NCI-H1105 treated with DMSO at 0.1 percent for 48 hours (cell line): ENCODE measurements at places on chromosomes 1 and 21.

- no peak for DNase-seq
Observed at GRCh38 chr21:39288987-39289386, 24.4 kb downstream of the BRWD1 start.

DNA sequence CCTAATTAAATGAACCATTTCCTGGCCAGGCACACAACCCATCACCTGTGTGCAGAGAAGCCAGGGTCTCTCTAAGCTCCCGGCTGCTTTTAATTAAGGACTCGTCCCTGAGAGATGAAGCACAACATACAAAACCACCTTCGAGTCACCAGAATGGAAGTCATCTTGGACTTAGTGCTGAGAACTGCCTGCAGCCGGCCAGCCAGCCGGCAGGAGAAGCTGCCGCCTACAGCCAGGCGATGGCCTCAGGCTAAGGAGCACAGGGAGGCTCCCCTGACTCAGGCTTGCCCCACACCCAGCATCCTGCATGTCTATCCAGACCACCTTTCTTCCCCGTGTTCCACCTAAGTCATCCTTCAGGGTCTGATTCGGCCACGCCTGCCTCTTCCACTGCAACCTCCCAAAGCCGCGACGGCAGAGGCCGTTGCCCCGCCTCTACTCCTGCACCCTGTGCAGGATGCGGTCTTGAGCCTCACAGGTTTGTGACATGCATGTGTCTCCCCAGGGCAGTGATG, 83.6 kb downstream of the SLC66A1 start:
- DNase-seq = no peak

GRCh38 chr1:247417831-247418230, 1.9 kb downstream of the NLRP3 start:
- DNase-seq = no peak

DNA sequence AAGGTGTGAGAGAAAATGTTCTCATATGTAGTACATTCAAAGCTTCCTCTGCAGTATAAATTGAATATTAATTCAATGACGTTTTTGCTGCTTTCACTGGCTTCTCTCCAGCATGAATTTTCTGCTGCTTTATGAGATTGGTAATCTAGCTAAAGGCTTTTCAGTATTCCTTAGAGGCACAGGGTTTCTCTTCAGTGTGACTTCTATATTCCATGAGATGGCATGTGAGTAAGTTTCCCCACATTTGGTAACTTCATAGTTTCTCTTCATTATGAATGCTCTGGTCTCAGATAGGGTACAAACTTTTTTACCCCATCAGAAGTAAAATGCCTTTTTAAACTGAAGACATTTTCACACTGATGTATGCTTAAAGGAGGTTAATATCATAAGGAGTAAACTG, 10.4 kb upstream of the KLF18 start:
- no peak for DNase-seq

GRCh38 chr21:27382404-27382803, 415.5 kb upstream of the ADAMTS5 start:
- no peak for DNase-seq

DNA sequence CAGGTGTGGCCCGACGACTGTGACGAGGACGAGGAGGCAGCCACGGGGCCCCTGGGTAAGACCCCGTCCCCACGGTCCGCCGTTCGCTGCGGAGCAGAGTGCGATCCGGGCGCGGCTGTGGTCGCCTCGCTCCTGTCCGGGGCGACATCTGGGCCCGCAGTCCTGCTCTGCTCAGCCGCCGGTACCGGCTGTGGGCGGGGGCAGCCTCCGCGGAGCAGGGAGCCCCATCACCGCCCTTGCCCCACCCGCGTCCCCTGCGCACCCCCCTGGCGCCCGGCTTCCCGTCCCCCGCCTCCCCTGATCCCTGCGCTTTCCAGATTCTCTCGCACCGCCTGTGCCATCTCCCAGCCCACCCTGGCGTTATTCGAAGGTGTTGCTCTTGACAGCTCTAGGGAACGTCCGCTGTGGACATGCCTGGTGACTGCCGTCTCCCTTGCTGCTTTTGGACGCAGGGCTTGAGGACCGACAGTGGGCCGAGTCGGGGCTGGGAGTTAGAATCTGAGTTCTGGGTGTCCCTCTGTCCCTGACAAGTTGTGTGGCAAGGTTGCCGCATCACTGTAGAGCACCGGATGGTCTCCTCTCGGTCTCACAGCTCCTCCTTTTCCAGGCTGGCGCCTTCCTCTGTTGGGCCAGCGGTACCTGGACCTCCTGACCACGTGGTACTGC, 596 bp downstream of the TOR3A start:
- peak; percentile 21 for DNase-seq

GRCh38 chr1:9315411-9316079, 22.9 kb downstream of the SPSB1 start:
- no peak for DNase-seq

- DNase-seq = no peak
Observed at GRCh38 chr1:230643908-230644307, 1.6 kb downstream of the COG2 start.

DNA sequence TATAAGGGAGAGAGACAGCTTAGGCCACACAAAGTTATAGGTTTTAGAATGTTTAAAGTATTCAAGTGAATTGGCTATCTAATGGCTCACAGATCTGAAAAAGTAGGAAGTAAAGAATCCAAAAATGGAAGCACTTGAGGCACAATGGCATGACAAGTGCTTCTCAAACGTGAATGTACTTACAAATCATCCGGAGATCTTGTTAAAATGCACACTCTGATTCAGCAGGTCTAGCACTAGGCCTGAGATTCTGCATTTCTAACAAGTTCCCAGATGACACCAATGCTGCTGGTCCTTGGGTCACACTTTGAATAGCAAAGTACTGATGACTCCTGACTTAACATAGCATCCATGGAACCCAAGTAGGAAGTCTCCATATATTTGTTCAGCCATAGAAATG, 20.9 kb upstream of the AGL start:
- no peak for DNase-seq

GRCh38 chr1:28833381-28833780, 21.4 kb downstream of the OPRD1 start:
- DNase-seq = no peak
